Astrocyte (in vitro differentiated cells and primary cell): ENCODE measurements at places on chromosomes 16 and 17.

GRCh38 chr17:49132699-49133364, at the start of gene B4GALNT2:
Gene B4GALNT2, plus strand, starts transcription at chr17:49132769. Its CDS starts 24 bp downstream, at chr17:49132793.
- DNase-seq, result no peak

GRCh38 chr16:65113441-65113840, 8.4 kb downstream of the CDH11 start:
- DNase-seq, result no peak

GRCh38 chr17:14202388-14203166, 34.1 kb downstream of the CDRT15 start:
- no peak for DNase-seq

GRCh38 chr17:1810450-1811103, 19.1 kb downstream of the SMYD4 start:
- DNase-seq, result no peak

- DNase-seq, result peak; percentile 41
Observed at GRCh38 chr16:59878999-59879398, 1144.9 kb upstream of the GOT2 start.

DNA sequence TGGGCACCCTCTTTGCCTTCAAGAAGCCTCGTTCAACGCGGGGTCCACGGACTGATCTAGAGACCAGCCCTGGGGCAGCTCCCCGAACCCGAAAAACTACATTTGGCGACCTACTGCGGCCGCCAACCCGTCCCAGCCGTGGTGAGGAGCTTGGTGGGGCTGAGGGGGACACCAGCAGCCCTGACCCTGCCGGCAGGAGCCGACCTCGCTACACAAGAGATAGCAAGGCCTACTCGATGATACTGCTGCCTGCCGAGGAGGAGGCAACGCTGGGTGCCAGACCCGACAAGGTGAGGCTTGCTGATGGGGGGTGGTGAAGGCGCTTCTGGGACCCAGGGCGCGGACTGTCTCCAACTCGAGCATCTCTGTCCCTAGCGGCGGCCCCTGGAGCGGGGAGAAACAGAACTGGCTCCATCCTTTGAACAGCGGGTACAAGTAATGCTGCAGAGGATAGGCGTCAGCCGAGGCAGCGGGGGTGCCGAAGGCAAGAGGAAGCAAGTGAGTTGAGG, 5.6 kb downstream of the ACD start:
- no peak for DNase-seq

GRCh38 chr17:8016632-8017424, 14.4 kb downstream of the GUCY2D start:
- no peak for DNase-seq

DNA sequence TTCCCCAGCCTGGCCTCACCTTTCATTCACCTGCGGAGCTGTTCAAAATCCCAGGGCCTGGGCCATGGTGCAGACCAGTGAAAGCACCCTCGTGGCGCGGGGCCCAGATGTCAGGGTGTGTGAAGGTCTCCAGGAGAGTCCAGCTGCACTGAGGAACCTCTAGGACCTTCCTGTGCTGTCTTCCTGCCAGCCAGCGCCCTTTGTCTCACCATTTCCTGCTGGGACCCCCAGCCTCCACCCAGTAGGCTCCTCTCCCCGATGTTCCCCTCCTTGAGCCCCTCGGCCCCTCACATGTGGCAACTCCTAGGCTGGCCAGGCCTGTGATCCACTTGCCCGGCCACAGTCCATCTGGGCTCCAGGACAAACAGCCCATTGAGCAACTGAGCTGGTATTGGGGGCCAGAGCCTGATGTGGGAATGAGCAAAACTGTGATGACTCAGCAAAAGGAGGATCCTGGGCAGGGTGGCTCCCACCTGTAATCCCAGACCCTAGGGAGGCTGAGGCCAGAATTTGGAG, 677 bp downstream of the SULT1A2 start:
- DNase-seq, result no peak

- DNase-seq, result no peak
Observed at GRCh38 chr17:81251094-81251708, 12.1 kb downstream of the NDUFAF8 start.

- DNase-seq, result no peak
Observed at GRCh38 chr17:68384941-68385340, 72.4 kb downstream of the WIPI1 start.
